ENCODE measurements at places on chromosomes 5 and 9. TPM values are rescaled to one million over a fixed set of nuclear protein-coding genes. Genes with fewer than 3 reads are reported as not detected.
A peak's percentile ranks its signal among the peaks of the same experiment; 100 is the strongest.

- DNase-seq: peak; percentile 33
Measured at GRCh38 chr5:140795259-140795641, 598 bp downstream of the PCDHA2 start.

- no peak for DNase-seq
Measured at GRCh38 chr9:134303601-134304000, 22.7 kb upstream of the RXRA start.

DNA sequence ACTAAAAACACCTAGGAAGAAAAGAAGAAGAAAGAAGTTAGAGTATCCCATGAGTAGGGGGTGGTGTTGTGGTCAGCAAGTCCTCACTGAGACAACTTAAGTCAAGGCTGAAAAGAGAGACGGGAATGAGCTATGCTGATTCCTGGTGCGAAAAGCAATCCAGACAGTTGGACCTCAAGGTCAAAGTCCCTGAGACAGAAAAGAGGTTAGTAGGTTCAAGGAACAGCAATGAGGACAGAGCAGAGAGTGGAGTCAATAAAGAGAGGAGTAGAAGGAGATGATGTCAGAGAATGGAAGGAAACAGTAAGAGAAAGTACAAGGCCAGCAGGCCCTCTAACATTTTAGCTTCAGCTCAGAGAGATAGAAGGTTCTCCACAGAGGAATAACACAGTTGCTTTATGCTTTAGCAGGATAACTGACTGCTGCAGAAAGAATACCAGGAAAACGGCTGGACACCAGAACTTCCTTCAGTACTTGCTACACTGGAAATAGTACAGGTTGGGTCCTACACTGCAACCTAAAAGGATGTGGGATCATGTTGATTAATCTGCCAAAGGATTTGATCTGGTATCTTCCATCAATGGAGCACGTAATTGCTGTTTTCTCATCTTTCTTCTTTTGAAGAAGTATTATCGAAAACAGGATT, 43.6 kb downstream of the GNAQ start:
- DNase-seq: no peak

GRCh38 chr9:126295082-126295477, 31.5 kb upstream of the MVB12B start:
- no peak for DNase-seq

DNA sequence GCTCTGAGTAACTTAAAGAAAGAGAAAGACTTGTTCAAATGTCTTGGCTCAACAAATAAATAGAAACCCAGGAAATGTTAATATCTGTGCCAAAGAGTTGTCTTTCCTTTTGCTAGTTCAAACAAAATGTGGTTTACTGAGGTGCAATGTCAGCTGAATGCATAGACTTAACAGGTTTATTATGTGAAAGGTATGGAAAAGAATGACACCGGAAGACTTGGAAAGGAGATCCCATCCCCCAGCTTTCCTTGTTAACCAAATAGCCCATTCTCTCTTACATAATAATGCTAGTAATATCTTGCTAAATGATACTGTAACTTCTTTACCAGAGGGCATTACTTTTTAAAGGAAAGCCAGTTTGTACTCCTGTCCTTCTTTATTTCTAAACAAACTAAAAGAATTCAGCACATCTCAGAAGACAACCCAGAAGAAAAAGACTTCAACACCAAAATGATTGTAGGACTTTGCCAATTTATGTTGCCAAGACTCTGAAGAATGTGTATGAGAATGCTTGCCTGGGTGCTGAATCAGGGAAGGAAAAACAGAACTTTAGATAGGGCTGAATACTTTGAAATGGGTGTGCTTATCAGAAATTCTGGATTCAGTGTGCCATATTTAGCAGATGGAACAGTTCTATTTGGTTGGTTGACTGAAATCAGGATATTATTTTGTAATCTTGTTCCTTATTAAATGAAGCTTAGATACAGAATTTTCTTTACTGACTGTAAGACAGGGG, 344.1 kb downstream of the TMEM38B start:
- DNase-seq: peak; percentile 43

DNA sequence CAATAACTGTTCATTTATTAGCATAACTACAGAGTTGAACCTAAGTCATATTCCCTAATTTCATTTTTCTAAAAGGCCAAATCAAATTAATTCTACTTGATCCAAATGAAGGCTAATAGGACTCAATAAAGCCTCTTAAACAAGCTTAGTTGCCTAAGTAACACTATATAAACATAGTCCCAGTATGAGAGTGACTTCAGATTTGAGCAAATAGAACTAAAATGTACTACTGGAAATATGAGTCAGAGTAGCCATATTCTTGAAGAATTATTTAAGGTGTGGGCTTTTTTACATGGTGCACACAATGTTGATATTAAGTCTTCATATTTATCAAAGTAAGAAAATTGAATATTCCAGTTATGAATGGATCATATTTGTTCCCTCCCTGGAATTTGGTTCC, 872.3 kb downstream of the MAT2B start:
- no peak for DNase-seq

DNA sequence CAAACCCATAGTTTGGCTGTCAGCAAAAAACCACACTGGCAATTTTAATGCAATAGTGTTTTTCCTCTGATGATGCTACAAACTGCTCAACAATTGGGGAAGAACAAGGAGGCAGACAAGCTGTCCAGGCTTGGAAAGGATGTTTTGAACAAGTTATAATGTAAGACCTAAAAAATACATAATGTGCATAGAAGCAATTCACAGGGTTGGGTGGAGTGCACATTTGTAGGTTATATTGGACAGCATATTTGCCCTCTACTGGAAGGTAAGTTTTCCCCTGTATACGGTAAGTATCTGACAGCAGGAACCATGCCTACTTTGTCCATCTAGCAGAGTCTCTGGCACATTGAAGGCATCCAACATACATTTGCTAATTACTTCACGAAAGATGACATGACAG, 114.3 kb upstream of the PUM3 start:
- DNase-seq: no peak

DNA sequence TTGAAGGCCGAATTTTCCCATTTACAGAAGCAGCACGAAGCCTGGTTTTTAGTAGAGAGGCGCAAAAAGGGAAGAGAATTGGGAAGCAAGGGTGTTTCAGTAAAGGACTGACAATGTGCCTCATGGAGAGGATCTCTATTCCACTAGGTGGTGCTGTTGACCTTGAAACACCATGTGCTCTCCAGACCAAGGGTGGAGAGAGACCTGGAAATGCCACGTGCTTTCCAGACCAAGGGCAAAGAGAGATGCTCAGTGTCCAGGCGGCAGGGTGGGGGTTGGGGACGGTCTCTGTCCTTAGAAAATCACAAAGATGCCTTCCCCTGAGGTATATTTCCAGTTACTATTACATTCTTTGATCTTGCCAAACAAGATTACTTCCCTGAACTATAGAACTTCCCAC, 425.3 kb downstream of the CSNK1G3 start:
- DNase-seq: peak; percentile 12

DNA sequence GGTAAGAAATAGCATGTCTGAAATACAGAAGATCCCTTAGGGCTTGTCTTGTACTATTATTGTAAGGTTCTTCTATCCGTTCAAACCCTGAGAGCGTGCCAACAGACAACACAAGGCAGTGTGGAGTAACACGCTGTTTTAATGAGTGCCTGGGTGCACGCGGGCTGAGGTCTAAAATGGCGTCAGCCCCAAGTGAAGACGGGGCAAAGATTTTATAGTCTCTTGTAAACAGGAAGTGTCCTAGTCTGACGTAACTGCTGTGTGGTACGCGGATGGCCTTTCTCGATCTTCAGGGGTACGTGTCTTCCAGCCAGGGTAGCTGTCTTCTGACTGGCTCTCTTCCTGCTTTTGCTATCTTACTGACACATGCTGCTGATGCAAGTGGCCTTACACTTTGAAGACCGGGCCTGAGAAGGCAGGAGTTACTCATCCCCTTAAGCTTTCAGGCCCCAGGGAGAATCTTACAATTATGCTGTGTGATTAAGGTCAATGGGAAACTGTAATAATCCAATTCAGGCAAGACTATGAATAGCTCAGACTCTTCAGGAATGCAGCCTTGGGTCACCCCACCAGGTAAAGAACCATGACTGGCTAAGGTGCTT, 1812.0 kb upstream of the CDH9 start:
- no peak for DNase-seq

SEMA6A gene
- 34.2 TPM for polyA plus RNA-seq

PCDH12 gene
- 3.0 TPM for polyA plus RNA-seq

FAM200C gene
- 3.9 TPM for polyA plus RNA-seq
